HS-5 (cell line): ENCODE measurements at places on chromosomes 16 and 17.

GRCh38 chr17:17462048-17462824 is 14.6 kb upstream of the MED9 start:
- DNase-seq, result no peak

- DNase-seq, result no peak
Measured at GRCh38 chr17:50805486-50805885, 29.9 kb upstream of the WFIKKN2 start.

DNA sequence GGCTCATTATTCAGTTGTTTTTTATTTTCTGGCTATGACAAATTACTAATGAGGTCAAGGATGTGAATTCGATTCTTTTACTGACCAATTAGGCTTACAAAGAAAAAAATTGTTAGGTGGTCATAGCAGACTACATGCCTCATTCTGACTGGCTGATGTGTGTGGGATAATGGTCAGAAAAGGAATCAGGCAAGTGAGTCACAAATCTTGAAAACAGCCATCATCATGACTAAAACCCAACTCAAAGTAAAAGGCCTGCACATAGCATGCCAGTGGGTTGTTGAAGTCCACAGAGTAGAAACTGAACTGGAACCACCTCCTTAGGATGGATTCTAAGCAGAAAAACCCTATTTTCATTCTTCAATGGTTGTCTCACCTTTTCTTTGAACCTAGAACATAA is 8.6 kb downstream of the RPGRIP1L start:
- DNase-seq, result peak; percentile 48

- no peak for DNase-seq
Measured at GRCh38 chr17:65434878-65435277, 126.6 kb downstream of the AXIN2 start.

- DNase-seq, result no peak
Measured at GRCh38 chr17:49992191-49992932, 2.7 kb downstream of the DLX3 start.

DNA sequence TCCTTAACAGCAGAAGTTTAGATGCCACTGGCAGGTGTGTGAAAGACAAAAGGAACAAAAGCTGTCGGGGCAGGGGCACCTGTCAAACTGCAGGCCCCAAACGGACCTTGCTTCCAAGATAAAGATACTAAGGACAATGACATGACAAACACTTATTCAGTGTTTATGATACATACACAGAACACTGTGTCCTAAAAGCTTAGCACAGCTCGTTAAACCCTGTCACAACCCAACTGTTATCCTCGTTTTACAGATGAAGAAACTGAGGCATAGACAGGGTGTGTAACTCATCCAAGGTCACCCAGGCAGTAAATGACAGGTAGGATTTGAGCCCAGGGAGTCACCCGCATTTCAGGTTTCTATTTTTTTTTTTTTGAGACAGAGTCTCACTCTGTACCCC is 9.6 kb downstream of the SDK2 start:
- no peak for DNase-seq

DNA sequence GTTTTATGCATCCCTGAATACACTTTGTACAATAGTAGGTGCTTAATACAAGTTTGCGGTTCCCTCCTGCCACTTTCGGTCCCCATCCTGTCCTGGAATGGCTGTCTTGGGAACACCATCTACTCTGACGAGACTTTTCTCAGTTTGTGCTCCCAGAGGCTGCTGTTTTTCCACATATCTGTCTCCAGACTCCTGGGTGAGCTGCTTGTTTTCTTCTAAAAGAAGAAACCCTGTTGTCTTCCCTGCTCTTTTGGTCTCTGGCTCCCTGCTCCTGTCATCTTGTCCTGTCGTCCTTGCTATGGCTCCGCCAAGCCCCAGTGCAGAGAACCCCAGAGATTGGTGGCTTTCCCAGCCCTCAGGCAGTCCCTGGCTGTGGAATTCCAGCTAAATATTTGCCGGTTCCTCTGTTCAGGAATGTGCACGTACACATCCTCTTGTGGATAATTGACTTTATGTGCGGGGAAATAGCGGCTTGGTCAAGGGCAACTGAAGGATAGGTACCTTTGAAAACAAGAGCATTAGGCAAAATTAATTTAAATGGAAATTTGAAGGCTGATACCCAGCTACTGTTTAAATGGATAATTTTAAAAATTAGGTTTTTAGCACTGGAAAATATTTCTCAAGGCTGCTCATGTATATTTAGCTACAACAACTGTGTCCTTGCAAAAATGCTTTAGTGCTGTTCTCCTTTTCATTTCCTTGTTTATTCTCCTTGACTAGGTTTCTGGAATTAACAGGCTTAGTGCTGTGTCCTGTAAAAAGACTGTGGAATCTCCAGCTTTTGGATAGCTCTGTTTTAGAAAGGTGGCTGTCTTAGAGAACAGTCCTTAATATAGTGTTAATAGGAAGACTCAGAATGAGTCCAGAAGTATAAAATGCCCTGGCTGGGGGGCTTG is 50.2 kb upstream of the SLC12A3 start:
- no peak for DNase-seq

DNA sequence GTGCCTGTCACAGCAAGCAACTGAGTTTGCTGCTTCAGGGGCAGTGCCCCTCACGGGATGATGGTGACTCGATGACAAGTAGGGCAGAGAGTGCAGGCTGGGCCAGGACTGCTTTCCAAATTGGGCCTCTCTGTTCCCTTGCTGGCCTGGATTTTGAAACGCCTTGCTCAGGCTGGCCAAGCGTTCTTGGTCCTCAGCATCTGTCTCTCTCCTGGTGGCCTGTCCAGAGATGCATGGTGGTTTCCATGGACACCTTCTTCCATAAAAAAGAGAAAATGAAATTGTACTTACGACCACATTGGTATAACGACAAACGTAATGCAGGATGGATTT is 19.4 kb upstream of the PRM1 start:
- no peak for DNase-seq

DNA sequence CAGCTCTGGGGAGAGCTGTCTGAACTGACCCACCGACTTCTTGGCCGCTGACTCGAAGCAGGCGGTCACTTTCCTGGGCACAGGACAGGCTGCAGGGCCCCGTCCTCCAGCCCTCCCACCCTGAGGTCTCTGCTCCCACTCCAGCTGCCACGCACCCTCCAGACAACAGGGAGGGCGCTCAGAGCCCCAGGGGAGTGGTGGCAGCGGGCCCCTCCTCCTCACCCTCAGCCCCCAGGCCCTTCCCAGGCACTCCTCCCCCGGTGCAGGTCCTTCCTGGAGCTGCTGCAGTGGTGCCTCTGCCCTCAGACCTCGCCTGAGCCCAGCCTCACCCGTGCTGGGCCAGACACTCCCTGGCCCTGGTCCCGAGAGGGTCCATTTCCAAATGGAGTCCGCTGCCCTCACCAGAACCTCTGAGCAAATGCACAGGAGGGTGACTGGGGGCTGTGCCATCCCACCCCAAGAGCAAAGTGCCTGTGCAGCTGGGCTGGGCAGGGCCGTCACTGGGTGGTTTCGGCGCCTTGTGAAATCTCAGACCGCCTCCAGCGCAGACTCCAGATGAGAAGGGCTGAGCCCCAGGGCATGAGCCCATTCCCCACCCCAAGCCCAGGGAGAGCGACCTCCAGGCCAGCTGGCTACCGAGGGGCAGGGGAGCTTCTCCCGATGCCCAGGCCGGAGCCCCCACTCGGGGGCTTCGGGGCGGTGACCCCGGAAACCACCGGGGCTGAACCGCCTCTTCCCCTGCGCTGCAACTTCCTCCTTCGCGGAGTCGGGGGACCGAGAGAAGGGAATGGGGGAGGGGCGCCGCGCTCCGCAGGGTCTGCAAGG is 717 bp downstream of the CYBA start:
- DNase-seq, result no peak

- DNase-seq, result no peak
Measured at GRCh38 chr17:34730816-34731215, 151.4 kb downstream of the TMEM132E start.

GRCh38 chr17:80962356-80963329 is 29.0 kb upstream of the CHMP6 start:
- no peak for DNase-seq

DNA sequence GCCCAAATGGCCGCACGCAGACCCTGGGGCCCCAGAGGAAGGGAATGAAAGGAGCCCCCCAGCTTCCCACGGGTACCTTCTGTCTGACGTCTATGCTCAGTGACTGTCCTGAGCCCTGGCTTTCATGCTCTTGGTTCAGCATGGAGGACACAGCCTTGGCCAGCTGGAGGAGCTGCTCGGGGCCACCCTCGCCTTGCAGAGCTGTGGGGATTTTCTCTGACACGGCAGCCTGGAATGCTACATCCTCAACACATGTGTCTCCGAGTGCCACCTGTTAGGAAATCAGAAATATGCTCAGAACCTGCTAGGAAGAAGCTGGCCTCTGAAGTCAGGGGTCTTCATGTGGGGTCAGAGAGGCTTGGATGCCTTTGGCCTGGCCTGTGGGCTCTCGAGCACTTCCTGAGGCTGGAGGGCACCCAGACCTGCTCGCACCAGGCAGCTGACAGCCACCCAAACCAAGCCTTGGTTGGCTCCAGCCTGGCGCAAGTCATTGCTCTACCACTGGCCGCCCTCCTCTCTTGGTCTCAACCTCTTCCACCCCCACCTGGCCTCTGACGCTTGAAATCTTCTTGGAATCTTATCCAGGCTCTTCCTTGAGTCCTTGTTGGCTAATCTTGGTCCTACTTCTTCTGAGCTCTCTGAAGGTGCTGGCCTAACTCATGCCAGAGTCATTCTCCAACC is 63.7 kb upstream of the BCO1 start:
- no peak for DNase-seq

DNA sequence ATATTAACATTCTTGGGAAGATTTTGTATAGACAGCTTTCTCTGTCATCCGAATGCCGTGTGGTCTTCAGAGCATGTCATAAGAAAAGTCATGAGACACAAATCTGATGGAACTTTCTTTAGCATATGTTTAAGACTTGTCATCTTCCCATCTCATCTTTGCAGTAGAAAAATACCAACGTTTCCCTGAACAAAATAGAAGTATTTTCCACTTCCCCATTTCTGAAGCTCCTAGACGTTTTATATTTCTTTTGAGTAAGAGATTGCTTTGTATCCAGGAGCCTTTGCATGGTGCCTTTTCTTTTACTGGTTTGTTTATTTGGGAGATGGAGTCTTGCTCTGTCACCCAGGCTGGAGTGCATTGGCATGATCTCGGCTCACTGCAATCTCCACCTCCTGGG is 235.1 kb downstream of the PRKCA start:
- no peak for DNase-seq
